ENCODE measurements at places on chromosomes 4 and X.

DNA sequence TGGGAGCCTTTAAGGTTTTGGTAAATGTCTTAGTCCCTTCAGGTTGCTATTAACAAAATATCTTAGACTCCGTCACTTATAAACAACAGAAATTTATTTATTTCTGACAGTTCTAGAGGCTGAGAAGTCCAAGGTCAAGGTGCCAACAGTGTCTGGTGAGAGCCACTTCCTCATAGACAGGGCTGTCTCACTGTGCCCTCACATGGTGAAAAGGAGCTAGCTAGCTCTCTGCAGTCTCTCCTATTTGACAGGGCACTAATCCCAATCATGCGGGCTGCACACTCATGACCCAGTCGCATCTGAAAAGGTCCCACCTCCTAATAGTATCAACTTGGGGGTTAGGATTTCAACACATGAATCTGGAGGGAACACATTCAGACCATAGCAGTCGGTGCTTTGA, 63.4 kb upstream of the KLF3 start:
- peak; percentile 19 for DNase-seq

DNA sequence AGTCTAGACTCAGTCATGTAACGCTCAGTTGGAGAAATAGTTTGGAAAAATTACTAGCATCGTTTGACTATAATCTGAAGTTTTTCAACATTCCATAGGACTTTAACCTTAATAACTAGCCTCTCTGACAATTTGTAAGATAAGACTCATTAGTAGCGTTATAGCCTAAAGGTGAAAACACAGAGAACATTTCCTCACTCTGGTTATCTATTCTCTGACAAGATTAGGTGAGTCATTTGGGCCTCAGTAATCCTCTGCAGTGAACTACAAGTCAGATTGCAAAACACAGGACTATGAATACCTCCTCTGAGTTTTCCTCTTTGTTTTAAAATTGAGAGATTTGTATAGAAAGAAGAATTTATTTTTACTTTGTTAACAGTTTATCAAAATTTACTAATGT, 31.8 kb upstream of the PDLIM5 start:
- peak; percentile 12 for DNase-seq

- DNase-seq, result peak; percentile 61
Observed at GRCh38 chrX:139831675-139832456, 101.0 kb downstream of the ATP11C start.

DNA sequence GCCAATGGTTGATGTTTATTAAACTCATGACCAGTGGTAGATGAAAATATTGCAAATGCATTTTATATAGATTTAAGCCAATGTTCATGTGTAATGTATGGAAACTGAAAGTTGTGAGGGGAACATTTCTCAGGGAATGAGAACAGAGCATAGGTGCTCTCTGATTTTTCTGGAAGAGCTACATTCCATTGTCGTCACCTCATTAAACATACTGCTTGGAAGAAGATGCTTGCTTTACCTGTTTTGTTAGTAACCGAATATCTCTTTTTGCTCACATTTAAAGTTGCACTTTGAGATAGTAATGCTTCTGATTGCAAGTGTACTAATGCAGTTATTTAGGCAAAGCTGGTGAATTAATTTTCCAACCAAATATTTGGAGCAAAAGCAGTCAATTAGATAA, 93.8 kb upstream of the CLCN4 start:
- no peak for DNase-seq

DNA sequence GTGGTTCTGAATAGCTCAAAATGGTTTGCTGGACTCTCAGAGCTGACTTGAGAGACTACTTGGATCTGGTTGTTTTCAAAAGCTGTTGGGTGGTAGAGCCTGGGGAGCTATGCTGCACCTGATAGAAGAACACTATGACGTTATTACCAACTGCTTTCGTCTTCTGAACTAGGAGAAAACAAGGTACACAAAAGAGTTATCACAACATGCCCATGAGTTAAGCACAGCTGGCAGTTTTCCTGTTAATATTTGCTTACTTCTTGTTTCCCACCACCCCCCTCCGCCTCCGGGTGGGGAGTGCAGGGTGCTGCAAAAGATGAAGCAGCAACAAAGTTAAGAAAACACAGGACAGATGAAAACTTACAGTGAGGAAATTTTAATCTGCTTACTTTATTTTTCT, 69.1 kb downstream of the RASL11B start:
- DNase-seq, result no peak

GRCh38 chr4:24321131-24321530, 263.2 kb downstream of the DHX15 start:
- DNase-seq, result no peak

DNA sequence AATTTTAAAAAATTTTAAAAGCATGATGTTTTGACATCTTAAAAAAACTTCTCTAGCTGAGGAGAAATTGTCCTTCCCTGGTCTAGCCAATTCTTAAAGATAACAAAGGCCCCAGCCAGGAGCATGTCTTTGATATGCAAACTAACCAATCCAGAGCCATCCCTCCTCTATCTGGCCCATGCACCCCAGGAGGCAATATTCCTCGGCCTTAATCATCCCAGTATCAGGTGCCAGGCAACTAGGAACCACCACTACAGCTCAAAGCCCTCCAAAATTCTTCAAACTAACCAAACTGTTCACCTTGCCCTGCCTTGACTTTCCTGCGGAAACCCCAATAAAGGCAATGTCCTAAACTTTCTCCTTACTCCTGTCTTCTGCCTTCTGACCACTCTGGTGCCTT, 97.8 kb upstream of the USP9X start:
- no peak for DNase-seq

GRCh38 chr4:4170596-4171150, 56.1 kb downstream of the OTOP1 start:
- DNase-seq, result no peak

DNA sequence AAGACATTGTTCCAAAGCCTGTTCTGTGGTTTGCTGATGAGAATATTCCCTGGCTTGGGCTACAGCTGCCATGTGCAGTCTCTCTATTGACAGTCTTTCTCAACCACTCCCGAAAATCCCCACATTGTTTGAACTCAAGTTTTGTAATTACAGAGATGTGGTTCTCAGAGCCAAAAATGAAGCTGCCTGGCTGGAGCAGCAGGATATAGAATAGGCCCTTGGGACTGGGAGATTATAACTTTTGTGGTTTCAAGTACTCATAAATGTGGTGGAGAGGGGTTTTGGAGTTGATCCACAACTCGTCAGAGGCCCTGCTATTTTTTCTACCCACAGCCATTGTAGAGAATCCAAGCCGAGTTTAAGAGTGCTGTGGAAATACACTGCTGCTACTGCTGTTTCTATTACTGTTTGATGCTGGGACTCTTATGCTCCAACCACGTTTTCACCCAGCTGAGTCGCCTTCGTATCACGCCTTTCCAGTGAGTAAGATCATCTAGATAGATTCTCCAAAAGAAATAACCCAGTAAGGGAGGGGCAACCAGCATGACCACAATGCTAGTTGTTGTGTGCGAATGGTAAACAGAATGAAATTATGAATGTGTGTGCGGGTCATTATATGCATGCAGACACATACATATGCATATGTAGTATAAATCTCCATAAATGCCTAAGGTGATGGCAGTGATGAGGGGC, 57.1 kb upstream of the ATXN3L start:
- DNase-seq, result peak; percentile 40
